Activated naive CD8-positive, alpha-beta T cell treated with anti-CD3 and anti-CD28 coated beads, Interleukin-2, amount 10 ng/mL, durations not matched to agents 7 days and 5 days (primary cell): ENCODE measurements at places on chromosomes 1 and 21. TPM values are rescaled to one million over a fixed set of nuclear protein-coding genes. Genes with fewer than 3 reads are reported as not detected.

The C1orf115 gene
- 0.25 TPM for total RNA-seq

DNA sequence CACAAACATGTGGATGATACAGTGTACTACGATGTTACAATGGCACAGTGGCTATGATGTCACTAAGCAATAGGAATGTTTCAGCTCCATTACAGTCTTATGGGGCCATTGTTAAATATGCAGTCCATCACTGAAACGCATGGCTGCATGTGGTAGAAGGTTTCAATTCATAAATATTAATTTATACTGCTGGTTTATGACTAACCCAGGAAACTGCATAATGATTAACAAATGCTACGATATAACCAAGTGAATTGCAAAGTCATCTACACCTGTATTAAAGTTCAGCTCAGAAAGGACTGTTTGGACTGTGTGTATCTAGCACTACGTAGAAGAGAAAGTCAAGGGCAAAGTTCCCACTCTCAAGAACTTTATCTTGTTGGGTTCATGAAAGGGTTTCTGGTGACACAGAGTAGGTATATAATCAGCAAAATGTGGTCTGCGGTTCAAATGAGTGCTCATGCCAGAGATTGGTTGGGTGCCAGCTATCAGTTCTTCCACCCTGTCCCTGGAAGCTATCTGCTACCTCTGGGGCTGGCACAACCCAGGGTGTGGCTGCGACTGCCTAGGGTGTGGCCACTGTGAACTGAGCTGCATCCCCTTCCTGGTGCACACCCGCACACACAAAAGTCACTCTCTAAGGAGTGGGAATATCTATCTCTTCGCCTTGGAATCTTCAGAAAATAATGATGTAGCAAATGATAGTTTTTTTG, 14.8 kb downstream of the MGST3 start:
- H3K4me3 ChIP-seq: no peak overlapping the region
- DNase-seq: no peak
- no peaks in the 10 kb centered on the region for H3K36me3 ChIP-seq
- peaks cover 2% of the 10 kb centered on the region for H3K27me3 ChIP-seq

The CHI3L2 gene
- 33.9 TPM for total RNA-seq

DNA sequence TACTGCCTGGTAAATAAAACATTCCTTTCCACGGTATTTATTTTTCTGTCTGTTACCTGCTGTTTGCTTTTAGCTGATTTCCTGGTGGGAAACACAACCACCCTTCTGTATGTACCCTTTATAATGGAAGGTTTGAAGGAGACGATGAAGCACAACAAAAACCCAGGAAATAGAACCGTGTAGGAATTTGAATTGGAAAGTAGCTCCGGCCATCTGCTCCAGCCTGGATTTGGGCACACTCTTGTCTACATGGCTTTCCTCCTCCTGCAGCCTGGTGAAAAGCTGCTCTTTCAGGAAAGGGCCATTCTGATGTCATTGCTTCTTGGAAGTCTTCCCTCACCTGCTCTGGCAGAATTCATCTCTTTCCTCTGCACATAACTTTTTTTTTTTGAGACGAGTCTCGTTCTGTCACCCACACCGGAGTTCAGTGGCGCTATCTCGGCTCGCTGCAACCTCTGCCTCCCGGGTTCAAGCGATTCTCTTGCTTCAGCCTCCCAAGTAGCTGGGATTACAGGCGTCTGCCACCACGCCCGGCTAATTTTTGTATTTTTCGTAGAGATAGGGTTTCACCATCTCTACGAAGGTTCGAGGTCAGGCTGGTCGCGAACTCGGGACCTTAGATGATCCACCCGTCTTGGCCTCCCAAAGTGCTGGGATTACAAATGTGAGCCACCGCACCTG, 2.7 kb downstream of the AK4 start:
- peaks cover 42% of the 10 kb centered on the region for H3K4me1 ChIP-seq
- DNase-seq: no peak
- H3K4me3 ChIP-seq: peak overlapping the region; percentile 59

DNA sequence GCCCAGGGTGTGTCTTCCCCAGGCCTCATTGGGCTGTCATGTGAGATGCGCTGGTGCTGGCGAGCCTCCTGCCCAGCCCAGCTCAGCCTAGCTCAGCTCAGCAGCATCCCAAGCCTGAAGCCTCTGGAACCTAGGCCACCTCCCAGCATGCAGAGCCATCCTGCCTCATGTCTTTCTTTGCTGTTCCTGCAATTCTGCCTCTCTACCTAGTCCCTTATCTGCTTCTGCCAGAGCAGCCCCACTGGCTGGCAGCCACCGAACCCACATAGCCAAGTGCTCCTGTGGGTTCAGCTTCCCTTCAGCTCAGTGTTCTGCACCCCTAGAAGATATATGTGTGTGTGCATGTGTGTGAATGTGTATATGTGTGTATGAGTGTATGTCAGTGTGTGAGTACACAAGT, 291.5 kb upstream of the VAMP3 start:
- no peaks in the 10 kb centered on the region for H3K36me3 ChIP-seq
- DNase-seq: no peak
- H3K27me3 ChIP-seq: peaks cover 2% of the 10 kb centered on the region

DNA sequence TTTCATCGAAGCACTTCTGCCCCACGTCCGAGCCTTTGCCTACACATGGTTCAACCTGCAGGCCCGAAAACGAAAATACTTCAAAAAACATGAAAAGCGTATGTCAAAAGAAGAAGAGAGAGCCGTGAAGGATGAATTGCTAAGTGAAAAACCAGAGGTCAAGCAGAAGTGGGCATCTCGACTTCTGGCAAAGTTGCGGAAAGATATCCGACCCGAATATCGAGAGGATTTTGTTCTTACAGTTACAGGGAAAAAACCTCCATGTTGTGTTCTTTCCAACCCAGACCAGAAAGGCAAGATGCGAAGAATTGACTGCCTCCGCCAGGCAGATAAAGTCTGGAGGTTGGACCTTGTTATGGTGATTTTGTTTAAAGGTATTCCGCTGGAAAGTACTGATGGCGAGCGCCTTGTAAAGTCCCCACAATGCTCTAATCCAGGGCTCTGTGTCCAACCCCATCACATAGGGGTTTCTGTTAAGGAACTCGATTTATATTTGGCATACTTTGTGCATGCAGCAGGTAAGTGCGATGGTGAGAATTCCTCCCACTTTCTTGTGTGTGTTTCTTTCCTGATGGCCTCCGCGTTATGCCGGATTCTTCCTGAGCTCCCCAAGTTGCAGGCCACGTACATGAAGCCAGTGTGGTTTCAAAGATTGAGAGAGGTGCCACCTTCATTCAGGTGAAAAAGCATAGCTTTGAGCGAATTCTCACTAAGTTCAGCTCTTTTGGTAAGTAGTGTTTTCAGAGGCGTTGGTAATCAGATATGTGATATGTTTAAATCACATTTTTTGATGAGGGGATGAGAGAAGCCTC, 6.0 kb downstream of the NFIA start:
- peaks cover 5% of the 10 kb centered on the region for H3K4me1 ChIP-seq
- no peak for DNase-seq
- H3K27ac ChIP-seq: no peak overlapping the region

- no peak overlapping the region for H3K4me3 ChIP-seq
- no peak for DNase-seq
- H3K27me3 ChIP-seq: no peaks in the 10 kb centered on the region
- no peak overlapping the region for H3K27ac ChIP-seq
These were observed 25.6 kb downstream of the PODN start for GRCh38 chr1:53087332-53088285.

GRCh38 chr1:24322470-24323177, 3.5 kb downstream of the GRHL3 start:
- H3K27ac ChIP-seq: peak overlapping the region; percentile 8
- no peak for DNase-seq
- H3K27me3 ChIP-seq: peaks cover 92% of the 10 kb centered on the region
- H3K36me3 ChIP-seq: no peaks in the 10 kb centered on the region
- peak overlapping the region; percentile 76 for H3K4me3 ChIP-seq

The UBL4B gene
- not detected for total RNA-seq

DNA sequence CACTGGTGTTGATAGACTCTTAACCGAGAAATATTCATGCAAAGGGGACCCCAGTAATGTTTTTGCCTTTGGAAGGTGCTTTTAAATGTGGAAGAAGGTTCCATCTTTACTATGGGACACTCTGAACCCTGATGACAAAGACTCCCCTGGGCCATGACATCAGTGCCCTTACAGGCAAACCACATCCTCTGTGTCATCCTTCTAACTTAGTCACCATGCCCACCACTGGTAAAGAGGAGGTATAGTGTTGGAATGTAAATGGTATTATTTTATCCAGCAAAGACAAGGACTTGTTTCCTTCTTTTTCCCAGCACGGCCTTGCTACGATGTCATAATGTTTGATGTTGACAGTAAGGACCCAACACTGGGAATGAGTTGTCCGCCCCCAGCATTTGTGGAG, 12.6 kb downstream of the METTL13 start:
- no peak for DNase-seq
- H3K27me3 ChIP-seq: no peaks in the 10 kb centered on the region
- H3K4me1 ChIP-seq: peaks cover 25% of the 10 kb centered on the region

- H3K36me3 ChIP-seq: no peaks in the 10 kb centered on the region
- H3K27ac ChIP-seq: no peak overlapping the region
- no peak overlapping the region for H3K4me3 ChIP-seq
These were observed 54.3 kb downstream of the TLR5 start for GRCh38 chr1:223088713-223089240.

GRCh38 chr1:208903251-208903905, 659.2 kb upstream of the PLXNA2 start:
- no peak overlapping the region for H3K4me3 ChIP-seq
- H3K4me1 ChIP-seq: no peaks in the 10 kb centered on the region
- peaks cover 7% of the 10 kb centered on the region for H3K27me3 ChIP-seq
- no peak for DNase-seq
- H3K27ac ChIP-seq: no peak overlapping the region

The DR1 gene
- 84.2 TPM for total RNA-seq

GRCh38 chr1:71621785-71622184, 541.0 kb upstream of the ZRANB2 start:
- H3K4me1 ChIP-seq: no peaks in the 10 kb centered on the region
- H3K27me3 ChIP-seq: no peaks in the 10 kb centered on the region

DNA sequence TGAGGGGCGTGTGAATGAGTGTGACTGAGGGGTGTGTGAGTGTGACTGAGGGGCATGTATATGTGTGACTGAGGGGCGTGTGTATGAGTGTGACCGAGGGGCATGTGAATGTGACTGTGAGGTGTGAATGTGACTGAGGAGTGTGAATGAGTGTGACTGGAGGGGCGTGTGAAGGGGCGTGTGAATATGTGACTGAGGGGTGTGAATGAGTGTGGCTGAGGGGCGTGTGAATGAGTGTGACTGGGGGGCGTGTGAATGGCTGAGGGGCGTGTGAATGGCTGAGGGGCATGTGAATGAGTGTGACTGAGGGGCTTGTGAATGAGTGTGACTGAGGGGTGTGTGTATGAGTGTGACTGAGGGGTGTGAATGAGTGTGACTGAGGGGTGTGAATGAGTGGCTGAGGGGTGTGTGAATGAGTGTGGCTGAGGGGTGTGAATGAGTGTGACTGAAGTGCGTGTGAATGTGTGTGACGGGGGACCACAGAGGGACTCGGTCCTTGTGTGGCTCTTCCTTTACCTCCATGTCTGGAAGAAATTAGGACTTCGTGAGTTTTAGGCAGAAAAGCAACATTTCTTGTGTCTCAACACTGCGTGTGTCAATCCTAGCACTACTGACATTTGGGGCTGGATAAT, 105.8 kb downstream of the GLIS1 start:
- no peak for DNase-seq
- no peak overlapping the region for H3K4me3 ChIP-seq
- H3K36me3 ChIP-seq: no peaks in the 10 kb centered on the region
- no peaks in the 10 kb centered on the region for H3K4me1 ChIP-seq

DNA sequence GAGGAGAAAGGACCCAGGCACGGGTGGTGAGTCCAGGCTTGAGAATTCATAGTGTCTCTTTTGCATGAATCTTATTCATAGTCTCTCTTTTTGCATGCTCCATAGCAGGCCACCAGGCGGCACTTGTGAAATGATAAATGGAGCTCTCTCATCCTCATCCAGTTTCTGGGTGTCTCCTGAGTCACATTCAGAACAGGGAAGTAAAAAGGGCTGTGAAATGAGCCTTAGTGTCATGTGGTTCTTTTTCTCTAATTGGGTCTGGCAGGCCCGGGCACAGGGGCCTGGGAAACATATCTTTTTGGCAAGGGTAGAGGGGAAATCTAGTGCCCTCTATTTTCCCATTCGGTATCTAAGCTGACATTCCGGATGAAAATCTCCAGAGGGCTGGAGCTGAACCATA, 19.1 kb upstream of the NCF2 start:
- no peak for DNase-seq
- peaks cover 6% of the 10 kb centered on the region for H3K4me1 ChIP-seq
- peaks cover 20% of the 10 kb centered on the region for H3K27me3 ChIP-seq
- no peaks in the 10 kb centered on the region for H3K36me3 ChIP-seq
- H3K4me3 ChIP-seq: no peak overlapping the region
